ENCODE measurements at places on chromosomes 2 and 18.

- no peak for DNase-seq
Measured at GRCh38 chr2:71759060-71759459, 305.7 kb downstream of the DYSF start.

DNA sequence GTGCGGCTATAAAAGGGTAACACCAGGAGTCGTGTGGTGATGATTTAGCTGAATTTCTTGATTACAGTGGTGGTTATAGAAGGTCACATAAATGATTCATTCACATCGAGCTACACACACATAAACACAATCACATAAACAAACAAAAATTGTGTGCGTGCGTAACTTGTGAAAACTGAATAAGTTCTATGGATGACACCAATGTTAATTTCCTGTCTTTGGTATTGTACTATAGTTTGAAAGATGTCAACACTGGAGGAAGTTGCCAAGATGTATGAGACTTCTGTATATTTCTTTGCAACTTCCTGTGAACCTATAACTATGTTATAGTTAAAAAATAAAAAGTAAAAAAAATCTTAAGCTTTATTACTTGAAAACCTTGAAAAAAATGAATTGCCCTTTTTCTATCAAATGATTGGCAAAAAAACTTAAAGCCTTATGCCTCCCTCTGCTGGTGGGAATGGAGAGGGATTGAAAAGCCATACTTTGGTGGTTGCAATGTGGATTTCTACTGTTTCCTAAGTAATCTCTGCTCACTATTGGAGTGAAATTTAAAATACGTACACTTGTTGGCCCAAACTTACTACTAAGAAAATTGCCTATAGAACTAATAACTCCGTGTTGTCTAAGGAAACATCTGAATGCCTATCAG, 227.7 kb downstream of the RPIA start:
- no peak for DNase-seq

- DNase-seq = no peak
Measured at GRCh38 chr2:37489536-37489935, 145.1 kb downstream of the QPCT start.

DNA sequence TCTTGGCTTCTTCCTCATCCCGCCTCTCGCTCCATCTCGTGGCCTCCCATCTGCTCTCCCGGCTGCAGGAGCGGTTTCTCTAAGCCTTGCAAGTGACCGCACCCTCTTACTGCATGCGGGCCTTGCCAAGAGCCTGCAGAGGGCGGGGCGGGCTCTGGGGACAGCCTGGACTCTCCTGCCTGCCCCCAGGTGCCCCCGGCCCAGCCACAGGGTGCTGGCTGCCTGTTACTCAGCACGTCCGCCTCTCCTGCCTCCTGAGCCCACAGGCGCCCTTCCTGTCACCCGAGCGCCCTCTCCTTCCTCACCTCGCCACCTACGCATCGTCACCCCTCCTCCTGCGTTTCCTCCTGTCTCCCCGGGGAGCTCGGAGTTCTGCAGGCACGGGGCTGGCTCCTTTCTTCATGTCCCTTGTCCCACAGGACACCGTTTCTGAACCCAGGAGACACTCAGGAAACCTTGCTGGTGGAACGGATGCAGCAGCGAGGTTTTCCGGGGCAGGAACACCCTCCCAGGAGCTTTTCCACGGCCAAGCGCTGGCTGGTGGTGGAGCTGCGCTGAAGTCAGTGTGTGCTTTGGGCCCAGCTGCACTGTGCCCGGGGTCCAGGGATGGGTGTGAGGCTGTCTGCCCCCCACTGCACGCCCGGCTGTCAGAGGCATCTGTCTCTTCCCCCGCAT, 28.5 kb downstream of the HPCAL1 start:
- DNase-seq = peak; percentile 37

GRCh38 chr2:105617631-105618350, 126.9 kb upstream of the NCK2 start:
- DNase-seq = no peak

GRCh38 chr2:115796078-115796477, 1353.6 kb downstream of the DPP10 start:
- DNase-seq = no peak

GRCh38 chr18:7772510-7772888, 205.4 kb downstream of the PTPRM start:
- no peak for DNase-seq

DNA sequence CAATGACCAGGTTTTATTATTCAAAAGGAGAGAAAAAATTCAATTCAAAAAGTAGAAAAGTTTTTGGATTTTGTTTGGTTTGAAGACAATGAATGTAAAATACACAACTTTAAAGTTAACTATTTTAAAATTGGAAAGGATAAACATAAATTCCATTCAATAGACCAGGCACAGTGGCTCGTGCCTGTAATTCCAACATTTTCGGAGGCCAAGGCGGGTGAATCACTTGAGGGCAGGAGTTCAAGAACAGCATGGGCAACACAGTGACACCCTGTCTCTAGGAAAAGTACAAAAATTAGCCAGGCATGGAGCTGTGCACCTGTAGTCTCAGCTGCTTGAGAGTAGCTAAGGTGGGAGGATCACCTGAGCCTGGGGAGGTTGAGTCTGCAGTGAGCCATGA, 54.7 kb downstream of the SCN9A start:
- no peak for DNase-seq

GRCh38 chr2:158002079-158002478, 99.6 kb upstream of the UPP2 start:
- DNase-seq = no peak

GRCh38 chr2:226483745-226484619, 315.6 kb downstream of the IRS1 start:
- no peak for DNase-seq

DNA sequence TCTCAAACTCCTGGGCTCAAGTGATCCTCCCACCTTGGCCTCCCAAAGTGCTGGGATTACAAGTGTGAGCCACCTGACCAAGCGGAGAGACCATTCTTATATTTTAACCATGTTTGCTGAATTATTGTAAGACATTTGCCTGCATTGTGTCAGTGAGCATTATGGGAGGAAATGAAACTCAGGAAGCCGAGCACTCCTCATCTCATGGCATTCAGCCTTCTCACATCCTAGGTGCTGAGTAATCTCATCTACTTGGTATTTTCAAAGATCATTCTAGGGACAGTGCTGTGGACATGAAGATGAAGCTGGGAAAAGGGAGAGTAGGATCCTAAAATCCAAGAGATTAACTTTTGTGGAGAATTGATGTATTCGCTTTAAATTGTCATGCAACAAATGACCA, 66.1 kb downstream of the NAPG start:
- DNase-seq = no peak

GRCh38 chr18:9150121-9150520, 13.5 kb downstream of the ANKRD12 start:
- no peak for DNase-seq

DNA sequence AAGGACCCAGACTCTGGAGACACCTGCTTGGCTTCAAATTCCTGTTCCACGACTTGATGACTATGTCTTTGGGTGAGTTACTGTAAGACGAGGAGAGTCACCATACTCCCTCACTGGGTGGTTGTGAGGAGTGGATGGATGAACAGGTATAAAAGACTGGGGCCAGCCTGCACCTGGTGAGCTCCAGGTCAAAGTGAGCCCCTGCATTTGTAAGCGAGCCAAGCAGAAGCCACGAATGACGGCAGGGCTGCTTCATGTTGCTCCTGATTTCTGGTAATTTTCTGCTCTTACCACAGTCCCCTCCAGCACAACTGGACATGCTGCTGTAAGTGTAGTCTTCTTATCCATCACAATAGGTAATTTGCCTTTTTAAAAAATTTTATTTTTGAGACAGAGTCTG, 86.6 kb downstream of the POLR1A start:
- no peak for DNase-seq

DNA sequence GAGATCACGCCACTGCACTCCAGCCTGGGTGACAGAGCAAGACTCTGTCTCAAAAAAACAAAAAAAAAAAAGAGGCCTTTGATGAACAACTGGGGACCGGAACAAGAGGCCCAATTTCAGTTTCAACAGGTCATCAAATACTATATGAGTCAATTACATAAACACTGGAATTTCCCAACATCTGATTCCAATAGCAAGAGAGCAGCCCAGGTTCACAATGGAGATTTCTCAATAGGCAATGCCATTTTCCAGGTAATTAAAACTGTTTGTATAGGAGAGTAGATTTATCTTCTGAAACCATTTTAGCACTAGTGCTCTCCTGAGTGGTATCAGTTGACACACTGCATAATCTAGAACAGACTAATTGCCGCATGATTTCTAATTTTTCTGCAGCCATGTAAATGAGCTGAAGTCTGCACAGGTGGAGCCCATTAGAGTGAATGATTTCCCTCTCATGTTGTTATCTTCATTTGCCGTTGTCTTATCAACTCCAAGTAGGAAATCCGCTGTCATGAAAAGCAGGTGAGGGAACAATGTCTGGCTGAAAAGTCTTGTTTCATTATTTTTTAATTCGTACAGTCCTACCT, 264.1 kb upstream of the MEIS1 start:
- no peak for DNase-seq

- DNase-seq = no peak
Measured at GRCh38 chr2:55843096-55843993, 80.2 kb downstream of the EFEMP1 start.

- DNase-seq = no peak
Measured at GRCh38 chr2:134083548-134083947, 170.3 kb upstream of the MGAT5 start.

Data from stimulated activated CD8-positive, alpha-beta memory T cell treated with anti-CD3 and anti-CD28 coated beads, Interleukin-7, amount 100 ng/mL, for 1 hour (primary cell).